ENCODE measurements at places on chromosomes 3 and 15.
A peak's percentile ranks its signal among the peaks of the same experiment; 100 is the strongest.

DNA sequence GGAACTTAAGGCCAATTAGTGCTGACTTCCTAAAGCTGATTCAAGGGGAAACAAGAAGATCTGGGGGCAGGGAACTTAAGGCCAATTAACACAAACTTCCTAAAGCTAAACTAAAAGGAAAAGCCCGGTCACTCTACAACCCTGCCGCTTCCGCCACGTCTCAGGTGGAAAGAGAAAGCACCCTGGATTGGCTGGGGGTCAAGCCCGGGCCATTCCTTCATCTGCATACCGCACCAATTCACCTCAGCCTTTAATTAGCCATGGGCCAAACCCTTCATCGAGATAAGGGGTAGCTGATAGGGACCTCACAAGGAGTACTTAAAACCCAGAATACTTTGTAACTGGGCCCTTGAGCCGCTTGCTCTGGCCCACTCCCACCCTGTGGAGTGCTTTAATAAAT, 14.4 kb downstream of the TMPRSS7 start:
- DNase-seq, result no peak

GRCh38 chr15:90618330-90619125, 88.8 kb downstream of the CRTC3 start:
- DNase-seq, result no peak

DNA sequence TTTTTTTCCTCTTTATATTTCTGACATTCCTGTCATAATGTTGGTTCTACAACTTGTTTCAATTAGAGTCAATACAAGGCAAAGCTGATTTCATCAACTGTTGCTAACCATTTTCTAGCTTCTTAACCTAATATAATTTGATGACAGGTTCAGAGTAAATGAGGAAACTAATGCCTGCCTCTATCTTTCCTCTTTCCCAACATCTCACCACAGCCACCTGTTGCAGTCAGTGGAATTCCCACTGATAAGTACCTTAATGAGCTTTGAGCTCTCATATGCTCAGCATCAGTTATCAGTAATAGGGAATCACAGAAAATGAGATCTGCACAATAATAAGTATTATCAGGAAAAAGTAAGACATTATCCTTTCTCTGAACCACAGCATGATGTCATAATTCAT, 241.9 kb downstream of the MEIS2 start:
- no peak for DNase-seq

DNA sequence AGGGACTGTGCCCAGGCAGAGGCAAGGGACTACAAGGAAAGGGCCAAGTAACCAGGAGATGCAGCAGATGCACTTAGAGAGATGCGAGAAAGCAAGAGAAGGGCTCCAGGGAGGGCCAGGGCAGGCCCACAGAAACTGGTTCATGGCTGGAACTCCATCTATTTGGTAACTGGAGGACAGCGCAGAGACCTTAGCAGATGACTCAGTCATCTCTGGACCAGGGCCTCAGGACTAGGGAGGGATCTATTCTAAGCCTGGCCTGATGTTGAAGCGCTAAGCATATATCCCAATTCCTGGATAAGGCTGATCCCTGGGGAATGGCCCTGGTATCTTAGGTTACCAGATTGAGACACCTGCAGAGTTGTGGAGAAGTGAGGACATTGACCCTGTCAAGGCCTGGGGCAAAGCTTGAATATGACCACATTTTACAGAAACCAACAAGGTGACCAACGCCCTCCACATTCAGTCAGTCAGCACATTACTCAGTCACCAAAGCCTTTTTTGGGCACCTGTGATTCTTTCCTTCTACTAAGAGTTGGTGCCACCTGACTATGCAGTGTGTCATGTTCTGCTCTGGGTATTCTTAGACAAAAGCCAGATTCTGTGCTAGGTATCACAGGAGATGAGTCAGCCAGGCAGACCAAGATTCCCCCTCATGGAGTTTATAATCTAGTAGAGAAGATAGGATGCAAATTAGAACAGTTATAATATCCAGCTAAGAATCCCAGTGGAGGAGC, 68.4 kb upstream of the SLCO3A1 start:
- no peak for DNase-seq

- no peak for DNase-seq
Measured at GRCh38 chr3:126683069-126683468, 21.0 kb upstream of the CHCHD6 start.

DNA sequence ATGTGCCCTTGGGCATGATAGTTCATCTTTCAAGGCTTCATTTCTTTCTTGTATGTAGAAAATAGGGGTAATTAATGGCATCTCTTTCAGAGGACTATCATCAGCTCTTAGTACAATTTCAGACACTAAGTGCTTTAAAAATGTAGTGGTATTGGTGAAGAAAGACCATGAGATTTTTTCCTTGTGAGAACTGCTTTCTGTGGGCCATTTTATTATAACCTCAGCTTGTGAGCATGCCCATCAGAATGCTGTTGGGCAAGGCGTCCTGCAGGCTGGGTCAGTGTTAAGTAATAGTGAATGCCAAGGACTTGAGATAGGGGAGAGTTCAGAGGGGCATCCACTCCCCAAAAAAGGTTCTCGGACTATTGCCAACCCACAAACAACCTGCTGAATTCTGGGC, 187.9 kb downstream of the GHSR start:
- no peak for DNase-seq

DNA sequence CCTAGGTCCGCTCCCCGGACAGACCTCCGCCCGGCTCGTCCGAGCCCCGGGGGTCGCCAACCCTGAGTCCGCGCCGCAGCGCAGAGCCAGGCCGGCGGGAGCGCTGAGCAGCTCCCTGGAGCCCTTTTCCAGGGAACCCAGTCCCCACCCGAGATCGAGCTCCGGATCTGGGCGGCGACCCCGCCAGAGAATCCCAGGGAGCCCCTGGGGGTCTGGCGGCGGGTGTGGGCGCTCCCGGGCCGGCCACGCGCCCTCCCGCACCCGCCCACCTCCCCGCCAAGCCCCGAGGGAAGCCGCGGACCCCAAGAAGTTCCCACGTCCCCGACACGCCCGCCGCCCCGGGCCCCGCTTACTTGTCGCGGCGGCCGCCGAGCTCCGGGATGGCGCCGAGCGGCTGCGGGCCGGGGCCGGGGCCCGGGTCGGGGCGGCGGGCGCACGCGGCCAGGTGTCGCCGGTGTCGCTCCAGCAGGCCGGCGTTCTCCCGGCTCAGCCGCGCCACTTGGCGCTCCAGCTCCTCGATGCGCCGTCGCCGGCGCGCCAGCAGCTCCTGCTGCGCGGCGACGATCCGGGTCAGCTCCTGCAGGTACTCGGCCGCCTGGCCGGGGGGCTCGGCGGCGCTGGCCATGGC, 137.7 kb downstream of the NUP210 start:
- DNase-seq, result peak; percentile 6

Data from CD4-positive, alpha-beta T cell (primary cell).